ENCODE measurements at places on chromosomes 6 and 20.

GRCh38 chr6:1613688-1614447, 4.2 kb downstream of the FOXC1 start:
- no peak for DNase-seq

GRCh38 chr20:4871486-4871885, 129.8 kb downstream of the SLC23A2 start:
- no peak for DNase-seq

DNA sequence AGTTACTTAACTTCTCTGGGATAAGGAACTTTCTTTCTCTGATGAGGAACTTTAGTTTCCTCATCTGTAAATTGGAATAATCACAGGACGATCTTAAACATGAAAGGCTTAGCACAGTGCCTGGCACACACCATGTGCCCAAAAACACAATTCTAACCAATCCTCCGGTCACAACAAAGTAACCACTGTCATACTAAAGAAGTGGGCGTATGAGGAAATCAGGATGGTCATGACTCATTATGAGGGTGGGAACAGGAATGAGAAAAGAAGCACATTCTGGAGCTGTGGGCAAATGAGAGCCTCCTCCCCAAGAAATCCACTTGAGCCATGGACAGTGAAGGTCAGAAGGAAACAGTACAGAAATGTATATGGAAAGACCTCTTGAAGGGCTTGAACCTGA, 82.9 kb downstream of the LRFN2 start:
- no peak for DNase-seq

DNA sequence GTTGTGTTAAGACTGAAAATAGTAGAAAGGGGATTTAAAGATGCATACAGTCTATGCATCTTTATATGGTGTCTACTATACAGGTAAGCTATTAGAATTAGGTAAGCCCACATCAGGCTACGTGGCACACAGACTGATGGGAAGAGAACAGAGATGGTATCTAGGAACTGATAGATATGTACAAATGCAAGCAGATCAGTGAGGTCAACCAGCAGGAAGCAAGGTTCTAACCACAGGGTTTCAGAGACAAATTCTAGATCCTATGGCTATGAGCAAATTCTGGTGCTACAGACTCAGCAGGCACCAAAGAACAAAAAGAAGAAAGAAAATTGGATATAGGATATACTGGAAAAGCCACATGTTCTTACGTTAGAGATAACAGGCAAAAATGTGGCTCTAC, 110.6 kb downstream of the TRDN start:
- no peak for DNase-seq

DNA sequence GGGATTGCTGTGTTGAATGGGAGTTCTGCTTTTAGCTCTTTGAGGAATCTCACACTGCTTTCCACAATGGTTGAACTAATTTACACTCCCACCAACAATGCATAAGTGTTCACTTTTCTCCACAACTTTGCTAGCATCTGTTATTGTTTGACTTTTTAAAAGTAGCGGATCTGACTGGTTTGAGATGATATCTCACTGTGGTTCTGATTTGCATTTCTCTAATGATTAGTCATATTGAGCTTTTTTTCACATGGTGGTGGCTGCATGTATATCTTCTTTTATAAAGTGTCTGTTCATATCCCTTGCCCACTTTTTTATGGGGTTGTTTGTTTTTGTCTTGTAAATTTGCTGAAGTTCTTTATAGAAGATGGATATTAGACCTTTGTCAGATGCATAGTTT, 588.3 kb upstream of the ADGRB3 start:
- no peak for DNase-seq
